ENCODE measurements at places on chromosomes 3 and 15.

GRCh38 chr15:48872632-48873031, 5.3 kb upstream of the EID1 start:
- DNase-seq, result no peak

GRCh38 chr15:51863131-51863530, 33.7 kb downstream of the TMOD3 start:
- no peak for DNase-seq

DNA sequence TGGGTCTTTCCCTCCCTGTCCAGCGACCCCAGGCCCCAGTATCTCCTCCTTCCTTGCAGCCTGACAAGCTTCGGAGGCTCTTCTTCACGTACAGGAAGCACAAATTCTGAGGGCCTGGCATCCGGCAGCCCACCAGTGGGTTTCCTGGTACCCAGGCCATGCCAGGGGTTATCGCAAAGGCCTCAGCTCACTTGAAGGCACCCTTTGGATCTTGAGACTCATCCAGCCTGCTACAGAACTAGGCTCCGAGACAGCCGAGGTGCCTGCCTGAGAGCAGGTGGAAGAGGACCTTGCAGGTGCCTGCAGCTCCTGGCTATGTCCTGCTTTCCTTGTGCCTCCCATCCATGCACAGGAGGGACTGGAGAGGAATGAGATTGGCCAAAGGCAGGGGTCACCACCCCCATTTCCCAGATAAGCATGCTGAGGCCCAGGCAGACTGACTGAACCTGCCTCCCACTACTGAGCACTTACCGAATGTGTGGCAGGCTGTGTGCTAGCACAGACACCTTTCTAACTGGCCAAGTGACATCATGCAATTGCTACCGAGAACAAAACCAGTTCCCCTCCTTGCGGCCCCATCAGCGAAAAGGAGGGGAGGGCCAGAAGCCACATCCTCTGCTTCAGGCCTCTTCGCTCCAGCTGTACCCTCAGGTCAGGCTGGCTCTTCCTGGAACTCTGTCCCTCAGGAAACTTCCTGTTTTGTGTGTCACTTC, 11.2 kb downstream of the SH2D7 start:
- DNase-seq, result no peak

DNA sequence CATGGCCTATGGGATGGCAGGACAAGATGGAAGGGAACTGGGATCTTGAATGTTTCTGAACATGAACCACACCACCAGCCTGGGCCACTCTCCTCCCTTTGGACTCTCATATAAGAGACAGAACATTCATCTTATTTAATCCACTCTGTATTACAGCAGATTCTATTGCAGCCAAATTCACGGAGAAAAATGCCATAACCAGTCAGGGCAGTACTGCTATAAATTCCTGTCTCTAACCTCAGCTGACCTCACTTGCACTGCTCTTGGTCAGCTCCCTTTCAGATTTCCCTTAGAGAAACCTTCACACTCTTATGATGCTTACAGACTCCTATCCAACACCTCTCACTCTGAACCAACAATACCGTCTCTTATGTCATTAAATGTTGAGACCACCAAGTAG, 101.4 kb downstream of the RYK start:
- DNase-seq, result peak; percentile 49

GRCh38 chr15:101540480-101541239, 51.2 kb upstream of the PCSK6 start:
- no peak for DNase-seq

- DNase-seq, result no peak
Observed at GRCh38 chr15:70264014-70264582, 166.4 kb upstream of the TLE3 start.

DNA sequence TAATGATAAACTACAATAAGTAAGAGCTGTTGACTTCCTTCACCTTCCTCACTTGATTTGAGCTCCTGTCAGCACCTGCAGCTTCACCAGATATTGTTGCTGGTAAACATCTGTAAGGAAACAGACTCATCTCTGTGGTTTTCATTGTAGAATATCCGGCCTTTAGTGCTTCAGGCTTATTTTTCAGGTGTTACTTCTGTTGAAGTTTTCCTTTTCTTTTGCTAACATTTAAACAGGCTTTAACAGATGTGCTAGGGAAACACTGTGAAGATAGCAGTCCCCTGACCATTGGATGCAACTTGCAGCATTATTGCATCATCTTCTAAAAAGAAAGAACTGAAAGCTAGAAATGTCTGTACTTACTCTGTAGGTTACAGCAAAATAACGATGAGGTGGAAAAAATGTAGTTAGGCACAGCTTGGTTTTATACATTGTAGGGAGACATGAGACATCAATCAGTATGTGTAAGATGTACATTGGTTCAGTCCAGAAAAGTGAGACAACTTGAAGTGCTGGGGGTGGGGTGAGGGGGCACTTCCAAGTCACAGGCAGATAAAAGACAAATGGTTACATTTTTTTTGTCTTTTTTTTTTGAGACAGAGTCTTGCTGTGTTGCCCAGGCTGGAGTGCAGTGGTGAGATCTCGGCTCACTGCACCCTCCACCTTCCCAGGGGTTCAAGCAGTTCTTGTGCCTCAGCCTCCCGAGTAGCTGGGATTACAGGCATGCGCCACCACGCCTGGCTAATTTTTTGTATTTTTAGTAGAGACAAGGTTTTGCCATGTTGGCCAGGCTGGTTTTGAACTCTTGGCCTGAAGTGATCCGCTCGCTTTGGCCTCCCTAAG, 10.2 kb downstream of the EDEM1 start:
- DNase-seq, result no peak

- no peak for DNase-seq
Observed at GRCh38 chr3:76039431-76039830, 254.1 kb upstream of the ZNF717 start.

- DNase-seq, result no peak
Observed at GRCh38 chr3:111653766-111654165, 58.6 kb upstream of the ZBED2 start.

DNA sequence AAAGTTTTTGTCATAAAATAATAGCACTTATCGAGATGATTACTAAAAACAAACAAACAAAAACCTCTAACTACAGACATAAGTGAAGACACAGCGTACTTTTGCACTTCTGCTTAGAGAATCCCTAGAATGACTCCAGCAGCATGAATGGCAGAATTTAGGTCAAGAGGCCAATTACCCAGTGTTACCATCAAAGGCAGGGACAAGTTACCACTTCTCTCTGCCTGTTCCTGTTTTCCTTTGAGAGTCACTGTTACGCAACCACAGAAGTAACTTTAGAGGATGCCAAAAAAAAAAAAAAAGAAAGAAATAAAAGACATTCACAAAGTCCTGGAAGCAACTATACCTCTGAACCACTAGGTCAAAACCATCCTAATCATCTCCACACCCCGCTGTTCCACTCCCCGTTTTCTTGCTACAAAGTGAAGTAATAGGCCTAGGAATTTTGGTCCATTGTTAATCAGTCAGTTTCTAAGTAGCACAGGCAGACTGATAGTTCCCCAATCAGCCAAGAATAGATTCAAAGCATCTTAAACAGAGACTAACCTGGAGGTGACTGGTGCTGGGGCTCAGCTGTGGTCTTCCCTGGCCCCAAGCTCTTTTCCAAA, 41.9 kb downstream of the FMN1 start:
- no peak for DNase-seq

DNA sequence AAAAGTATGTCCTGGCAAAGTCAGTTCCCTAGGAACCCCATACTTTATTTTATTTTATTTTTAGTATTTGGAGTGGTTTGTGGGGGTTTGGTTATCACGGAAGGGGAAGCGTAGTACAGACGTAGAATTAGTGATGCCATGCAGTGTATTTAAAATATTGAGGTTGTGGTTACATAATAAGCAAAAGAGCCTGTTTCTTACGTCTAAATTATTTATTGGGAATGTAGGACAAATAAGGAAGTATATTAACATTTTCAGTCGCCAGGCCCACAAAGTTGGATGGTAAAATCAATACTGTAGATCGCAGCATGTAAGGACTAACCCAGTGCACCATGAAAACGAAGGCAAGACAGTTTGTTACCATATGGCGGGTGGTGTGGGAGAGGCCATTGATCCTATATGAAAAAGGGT, 558 bp downstream of the DTWD1 start:
- DNase-seq, result peak; percentile 23

DNA sequence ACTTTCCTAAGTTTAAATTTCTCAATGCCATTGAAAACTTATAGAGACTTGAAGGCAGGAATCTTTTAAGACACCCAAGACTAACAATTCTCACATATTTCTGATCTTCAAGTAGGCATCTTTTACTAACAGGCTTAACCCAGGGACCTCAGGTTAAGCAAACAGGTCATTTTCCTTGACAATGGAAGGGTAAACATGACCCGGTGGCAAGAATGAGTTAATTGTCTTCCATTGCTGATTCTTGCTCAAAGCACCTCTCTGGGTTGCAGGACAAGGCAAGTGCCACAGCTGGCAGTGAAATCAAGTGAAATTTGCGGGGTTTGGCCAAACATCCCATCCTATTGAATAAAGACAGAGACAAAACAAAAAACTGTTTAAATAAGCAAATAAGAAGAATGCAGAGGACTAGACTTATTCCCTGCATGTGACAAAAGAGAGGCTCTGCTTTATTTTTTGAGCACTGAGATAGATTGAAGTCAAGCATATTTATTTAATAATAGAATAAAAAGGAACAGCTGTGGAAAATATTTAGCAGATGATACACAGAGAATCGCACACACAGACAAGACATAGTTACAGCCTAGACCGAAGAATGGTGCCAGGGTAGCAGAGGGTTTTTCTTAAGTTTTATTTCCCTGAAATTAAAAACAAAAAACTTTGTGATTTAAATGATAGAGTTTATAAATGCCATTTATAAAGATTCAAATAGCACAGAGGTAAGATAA, 56.0 kb upstream of the MITF start:
- no peak for DNase-seq

GRCh38 chr3:193693774-193694173, 100.8 kb downstream of the OPA1 start:
- no peak for DNase-seq

GRCh38 chr3:128468791-128469527, 2.3 kb upstream of the DNAJB8 start:
- DNase-seq, result no peak

DNA sequence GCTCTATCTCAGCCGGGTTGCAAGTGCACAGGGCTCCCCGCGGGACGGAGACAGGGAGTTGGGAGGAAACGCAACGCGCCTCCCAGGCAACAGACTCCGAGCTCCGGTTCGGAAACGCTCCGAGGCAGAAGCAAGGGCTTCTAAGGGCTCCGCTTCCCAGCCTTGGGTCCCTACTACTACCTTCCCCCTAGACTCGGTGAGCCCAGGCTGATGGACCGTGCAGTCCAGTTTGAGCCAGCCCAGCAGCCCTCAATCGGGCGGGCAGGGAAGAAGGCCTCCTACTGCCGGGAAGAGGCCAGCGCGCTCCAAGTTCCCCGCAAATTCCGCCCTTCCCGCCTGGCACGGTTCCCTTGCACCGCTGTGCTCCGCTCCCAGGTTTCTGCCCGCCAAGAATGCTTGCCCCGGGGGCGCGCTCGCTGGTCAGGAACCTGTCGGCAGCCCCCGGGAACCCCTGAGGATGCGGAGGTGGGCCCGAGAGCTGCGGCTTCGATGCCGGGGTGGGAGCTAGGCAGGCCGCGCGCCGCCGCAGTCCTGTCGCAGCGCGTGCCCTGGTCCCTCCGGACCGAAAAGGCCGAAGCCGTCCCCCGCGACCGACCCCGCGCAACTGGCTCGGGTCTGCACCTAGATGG, 728 bp downstream of the TRANK1 start:
- no peak for DNase-seq

- no peak for DNase-seq
Observed at GRCh38 chr3:177343122-177343625, 145.9 kb upstream of the TBL1XR1 start.

DNA sequence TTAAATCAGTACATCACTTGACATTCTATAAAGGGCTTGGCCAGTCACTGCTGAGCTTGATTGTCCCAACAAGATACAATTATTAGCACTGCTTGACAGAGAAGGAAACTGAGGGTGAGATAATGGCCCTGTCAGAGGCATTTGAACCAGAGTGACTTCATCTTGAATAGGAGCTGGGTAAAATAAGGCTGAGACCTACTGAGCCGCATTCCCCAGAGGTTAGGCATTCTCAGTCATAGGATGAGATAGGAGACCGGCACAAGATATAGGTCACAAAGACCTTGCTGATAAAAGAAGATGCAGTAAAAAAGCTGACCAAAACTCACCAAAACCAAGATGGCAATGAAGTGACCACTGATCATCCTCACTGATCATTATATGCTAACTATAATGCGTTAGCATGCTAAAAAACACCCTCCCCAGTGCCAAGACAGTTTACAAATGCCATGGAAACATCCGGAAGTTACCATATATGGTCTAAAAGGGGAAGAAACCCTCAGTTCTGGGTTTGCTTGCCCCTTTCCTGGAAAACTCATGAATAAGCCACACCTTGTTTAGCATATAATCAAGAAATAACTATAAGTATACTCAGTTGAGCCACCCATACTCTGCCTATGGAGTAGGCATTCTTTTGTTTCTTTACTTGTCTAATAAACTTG, 239.1 kb upstream of the SETMAR start:
- DNase-seq, result no peak

GRCh38 chr3:183212096-183212495, 41.0 kb upstream of the B3GNT5 start:
- DNase-seq, result no peak

GRCh38 chr15:85071061-85071460, 89.4 kb downstream of the PDE8A start:
- DNase-seq, result no peak

DNA sequence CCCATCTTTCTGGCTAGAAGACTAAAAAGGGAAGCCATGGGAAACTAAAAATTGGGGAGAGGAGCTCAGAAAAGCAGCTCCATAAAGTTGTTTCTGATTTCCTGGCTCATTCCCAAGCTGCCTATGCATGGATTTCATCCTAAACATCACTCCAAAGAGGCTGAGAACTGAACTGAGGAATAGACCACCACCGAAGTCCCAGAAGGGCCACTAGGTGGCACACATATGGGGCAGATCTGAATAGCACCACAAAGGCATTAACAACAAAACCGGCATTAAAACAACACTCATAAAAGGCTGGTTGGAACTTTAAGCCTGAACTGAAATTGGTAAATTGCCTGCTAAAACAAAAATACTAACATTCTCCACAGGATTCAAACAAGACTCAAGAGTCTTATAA, 106.3 kb downstream of the PLD1 start:
- DNase-seq, result no peak

All from LNCaP clone FGC (cell line).